ENCODE measurements at places on chromosomes 1 and 21. TPM values are rescaled to one million over a fixed set of nuclear protein-coding genes. Genes with fewer than 3 reads are reported as not detected.

Gene HNRNPCL2
- total RNA-seq: not detected

Gene SPRR1A
- not detected for total RNA-seq

Gene ERICH3
- not detected for total RNA-seq

Gene SEMA4A
- total RNA-seq: 1.1 TPM

Gene COL6A2
- 493 TPM for total RNA-seq

Gene FAM177B
- total RNA-seq: not detected

Gene PSRC1
- 16.9 TPM for total RNA-seq

Gene VHLL
- total RNA-seq: not detected

Gene ST6GALNAC3
- total RNA-seq: 0.97 TPM

GRCh38 chr1:99681583-99681982, 35.7 kb downstream of the PALMD start:
- no peak for DNase-seq

- peak; percentile 70 for DNase-seq
These were observed 85.7 kb downstream of the NENF start for GRCh38 chr1:212518188-212519054.

GRCh38 chr1:46041974-46042373, 90.5 kb downstream of the PIK3R3 start:
- no peak for DNase-seq

- DNase-seq: no peak
These were observed 120.7 kb downstream of the MAP3K21 start for GRCh38 chr1:233448109-233448689.

GRCh38 chr1:237219751-237220642, 178.0 kb downstream of the RYR2 start:
- no peak for DNase-seq

DNA sequence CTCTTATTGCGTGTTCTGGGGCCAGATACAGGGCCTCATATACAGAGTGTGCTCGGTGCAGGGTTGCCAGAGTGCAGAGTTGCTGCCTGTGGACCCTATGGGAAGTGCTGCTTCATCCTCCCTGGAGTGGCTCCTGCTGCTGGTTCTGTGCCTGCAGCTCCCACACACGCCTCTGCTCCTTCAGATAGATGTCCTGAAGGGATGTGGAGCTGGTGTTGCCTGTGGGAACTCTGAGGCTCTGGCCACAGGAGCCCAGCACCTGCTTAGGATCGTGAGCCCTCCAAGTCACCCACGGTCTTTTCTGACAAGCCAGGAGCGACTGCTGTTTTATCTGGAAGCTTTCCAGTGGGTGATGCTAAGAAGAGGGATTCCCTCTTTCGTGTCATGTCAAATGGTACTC, 120.5 kb downstream of the CAMTA1 start:
- DNase-seq: no peak

DNA sequence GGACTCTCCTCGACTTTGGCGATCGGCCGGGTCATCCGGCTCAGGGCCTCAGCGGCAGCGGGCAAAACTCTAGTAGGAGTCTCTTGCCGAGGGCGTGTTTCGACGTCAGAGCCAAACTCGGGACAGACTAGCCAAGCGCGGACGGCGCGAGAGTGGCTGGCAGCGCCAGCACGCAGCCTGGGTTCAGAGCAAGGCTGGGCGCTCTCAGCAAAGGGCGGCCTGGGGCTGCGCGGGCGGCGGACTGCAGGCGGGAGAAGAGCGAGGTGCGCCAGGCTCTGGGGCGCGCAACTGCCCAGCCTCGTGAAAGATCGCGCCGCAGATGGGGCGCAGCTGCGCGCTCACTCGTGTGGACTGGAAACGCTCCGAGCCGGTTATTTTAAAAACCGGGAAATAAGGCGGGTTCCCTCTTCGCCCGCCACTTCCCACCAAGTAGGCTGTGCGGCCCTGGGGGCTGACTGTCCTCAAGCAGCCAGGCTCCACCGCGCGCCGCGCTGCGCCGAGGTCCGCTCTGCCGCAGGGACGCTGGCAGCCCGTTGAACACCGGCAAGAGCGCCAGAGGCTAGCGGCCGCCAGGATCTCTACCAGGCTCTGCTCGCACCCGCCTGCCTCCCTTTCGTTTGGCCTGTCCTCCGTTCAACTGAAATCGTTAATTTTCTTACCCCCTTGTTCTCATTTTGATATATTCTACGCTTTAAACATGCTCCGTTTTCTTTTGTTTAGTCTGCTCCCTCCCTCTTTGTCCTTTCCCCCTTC, 2.4 kb downstream of the ALX3 start:
- no peak for DNase-seq

DNA sequence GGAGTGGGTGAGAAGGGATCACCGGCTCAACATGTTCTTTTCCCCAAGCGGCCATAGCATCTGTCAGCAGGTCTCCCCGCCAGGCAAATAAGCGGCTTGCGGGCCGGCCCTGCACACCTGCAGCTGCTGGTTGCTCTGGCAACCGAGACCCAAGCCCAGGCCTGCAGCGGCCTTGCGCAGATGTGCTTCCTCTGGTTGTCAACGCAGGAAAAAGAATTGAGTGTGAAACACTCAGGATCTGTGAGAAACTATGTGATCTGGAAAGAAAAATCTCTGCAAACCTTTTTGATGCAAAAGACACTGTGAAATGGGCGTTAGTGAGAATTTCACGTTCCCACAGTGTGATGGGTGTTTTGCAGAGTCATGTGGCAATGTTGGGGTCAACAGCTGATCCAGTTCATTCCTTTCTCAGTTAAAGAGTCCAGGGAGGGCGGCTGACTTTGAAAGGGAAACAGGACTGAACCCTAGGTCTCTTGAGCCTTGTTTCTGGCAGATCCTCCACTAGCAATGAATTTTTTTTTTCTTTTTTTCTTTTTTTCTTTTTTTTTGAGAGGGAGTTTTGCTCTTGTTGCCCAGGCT, 28.4 kb downstream of the TOMM20 start:
- DNase-seq: no peak

DNA sequence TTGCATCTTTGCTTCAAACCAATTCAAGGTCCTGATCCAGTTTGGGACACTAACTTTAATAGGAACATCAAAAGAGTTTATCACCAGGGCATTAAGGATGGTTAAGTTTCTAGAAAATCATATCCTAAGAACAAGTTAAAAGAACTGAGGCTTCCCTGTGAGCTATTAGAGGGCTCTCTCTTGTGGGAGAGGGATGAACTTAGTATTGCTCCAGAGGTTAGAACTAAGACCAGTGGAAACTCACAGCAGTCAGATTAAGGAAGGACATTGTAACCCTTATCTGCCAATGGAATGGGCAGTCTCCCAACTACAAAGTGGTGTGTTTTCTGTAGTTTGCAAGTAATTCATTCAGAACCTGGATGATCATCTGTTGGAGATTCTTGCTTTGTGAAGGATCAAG, 36.8 kb downstream of the UBE2U start:
- DNase-seq: peak; percentile 9

- no peak for DNase-seq
These were observed 49.4 kb downstream of the ERG start for GRCh38 chr21:38448671-38449385.

- no peak for DNase-seq
These were observed 7.3 kb downstream of the GJA5 start for GRCh38 chr1:147753081-147753480.

- DNase-seq: no peak
These were observed 2.2 kb downstream of the SLC19A1 start for GRCh38 chr21:45539796-45540600.

GRCh38 chr21:44653656-44654575, 543 bp downstream of the KRTAP12-4 start:
- no peak for DNase-seq

GRCh38 chr1:29760067-29760564, 523.8 kb downstream of the PTPRU start:
- no peak for DNase-seq

- DNase-seq: no peak
These were observed 56.5 kb downstream of the SYDE2 start for GRCh38 chr1:85144351-85144750.

DNA sequence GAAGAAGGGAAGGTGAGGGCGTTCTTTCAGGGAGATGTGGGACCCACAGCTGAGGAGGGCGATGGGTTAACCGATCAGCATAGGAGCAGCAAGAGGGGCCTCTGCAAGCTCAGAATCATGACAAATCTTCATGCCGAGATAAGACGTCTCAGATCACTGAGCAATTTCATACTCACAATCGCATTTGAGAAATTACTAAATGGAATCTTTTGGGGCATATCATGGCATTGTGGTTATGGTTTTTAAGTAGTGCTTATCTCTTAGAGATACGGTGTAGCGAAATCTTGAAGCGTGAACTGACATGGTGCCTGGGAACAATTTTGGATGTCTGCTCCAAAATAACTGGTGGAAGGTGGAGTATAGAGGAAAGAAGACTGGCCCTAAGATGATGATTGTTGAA, 6.2 kb downstream of the TNNT2 start:
- no peak for DNase-seq

DNA sequence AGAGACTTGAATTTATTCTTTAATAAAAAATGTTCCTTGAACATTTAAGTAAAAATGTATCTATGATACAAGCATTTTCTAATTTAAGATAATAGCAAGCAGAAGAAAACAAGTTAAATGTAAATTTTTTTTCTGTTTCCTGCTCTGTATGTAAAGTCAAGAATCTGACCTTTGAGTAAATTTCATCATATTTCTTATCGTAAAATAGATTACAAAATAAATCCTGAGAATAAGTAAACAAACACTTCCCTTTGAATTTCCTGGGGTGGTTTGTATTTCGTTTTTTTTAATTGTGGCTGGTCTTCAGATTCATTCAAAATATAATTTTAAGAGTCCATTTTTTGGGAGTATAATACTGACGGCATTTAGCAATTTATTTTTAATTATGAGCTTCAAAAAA, 77.6 kb downstream of the POU2F1 start:
- DNase-seq: no peak

- no peak for DNase-seq
These were observed 19.4 kb downstream of the PLEKHA6 start for GRCh38 chr1:204340081-204340889.

GRCh38 chr1:90370686-90371447, 346.2 kb downstream of the BARHL2 start:
- DNase-seq: no peak

DNA sequence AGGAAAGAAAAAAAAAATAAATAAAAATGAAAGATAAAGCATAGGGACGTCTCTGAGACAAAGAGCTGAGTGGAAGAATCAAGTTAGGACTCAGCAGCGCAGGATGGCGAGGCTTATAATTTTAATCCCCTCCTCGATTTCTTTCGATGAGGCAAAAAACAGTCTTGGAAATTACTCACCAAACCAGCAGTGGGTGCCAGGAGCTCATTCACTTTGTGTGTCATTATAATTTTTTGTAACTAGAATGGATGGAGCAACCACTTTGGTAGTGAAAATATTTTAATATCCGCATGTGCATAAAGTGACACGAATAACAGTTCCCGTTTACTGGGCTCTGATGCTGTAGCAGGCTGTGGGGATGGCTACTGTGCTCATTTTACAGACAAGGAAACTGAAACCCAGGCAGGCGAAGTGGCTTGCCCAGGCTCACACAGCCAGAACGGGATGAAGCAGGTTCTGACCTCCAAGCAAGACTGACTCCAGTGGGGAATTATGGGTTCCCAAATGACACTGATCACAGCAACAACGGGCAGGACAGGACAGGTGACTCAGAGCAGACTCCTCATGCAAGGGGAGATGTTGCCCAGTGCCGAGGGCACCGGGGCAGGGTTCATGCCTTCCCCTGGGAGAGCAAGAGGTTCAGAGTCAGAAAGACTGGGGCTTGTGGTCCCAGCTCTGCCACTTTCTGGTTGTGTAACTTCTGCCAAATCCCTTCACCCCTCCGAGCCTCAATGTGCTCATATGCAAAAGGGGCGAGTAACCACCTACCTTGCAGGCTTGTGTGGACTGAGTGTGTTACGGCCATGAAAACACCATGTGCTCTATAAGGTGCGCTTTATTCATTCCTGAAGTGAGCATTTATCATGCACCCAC, 63.6 kb downstream of the RUNX3 start:
- DNase-seq: no peak

GRCh38 chr1:227900571-227901051, 47.1 kb downstream of the WNT9A start:
- no peak for DNase-seq

- DNase-seq: no peak
These were observed 1.5 kb upstream of the HES2 start for GRCh38 chr1:6421266-6421665.

DNA sequence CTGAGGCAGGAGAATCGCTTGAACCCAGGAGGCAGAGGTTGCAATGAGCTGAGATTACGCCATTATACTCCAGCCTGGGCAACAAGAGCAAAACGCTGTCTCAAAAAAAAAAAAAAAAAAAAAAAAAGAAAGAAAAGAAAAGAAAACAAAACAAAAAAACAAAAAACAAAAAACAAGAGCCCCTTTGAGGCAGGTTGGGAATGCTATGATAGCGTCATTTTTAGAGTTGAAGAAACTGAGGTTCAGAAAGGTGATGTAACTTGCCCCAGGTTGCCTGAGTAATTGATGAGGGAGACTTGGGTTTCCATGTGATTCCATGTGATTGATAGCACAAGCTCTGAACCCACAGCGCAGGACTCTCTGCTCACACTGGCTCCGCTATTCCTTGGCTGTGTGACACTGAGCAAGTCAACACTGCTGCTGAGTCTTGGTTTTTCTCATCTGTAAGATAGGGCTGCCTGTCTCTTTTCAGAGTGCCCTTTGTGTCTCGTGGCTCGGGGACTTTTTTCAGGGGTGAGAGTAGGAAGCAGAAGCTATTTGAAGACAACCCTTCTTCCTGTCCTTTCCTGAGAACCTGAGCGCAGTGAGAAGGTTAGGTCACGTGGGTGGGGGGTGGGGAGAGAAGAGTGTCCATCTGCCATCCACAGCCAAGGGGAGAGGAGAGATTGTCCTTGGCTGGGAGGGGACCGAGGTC, 2.5 kb downstream of the CNR2 start:
- DNase-seq: no peak

- DNase-seq: no peak
These were observed 22.3 kb upstream of the LRP8 start for GRCh38 chr1:53349968-53350852.

DNA sequence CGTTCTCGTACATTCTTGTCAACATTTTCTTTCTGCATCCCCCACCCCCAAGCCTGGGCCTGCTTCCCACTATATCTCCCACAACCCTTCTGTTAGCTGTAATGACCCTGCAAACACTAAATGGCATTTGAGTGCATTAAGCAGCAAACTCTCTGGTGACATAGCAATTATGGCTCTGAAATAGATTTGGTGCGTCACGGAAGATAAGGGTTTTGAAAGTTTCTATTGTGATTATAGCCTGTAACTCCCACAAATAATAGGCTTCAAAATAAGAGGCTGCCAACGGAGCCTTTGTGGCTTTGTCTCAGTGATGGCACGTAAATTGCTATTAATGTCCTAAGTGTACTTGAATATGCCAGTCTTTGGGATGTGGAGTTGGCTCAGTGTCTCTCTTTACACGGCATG, 277.6 kb downstream of the PBX1 start:
- DNase-seq: no peak

GRCh38 chr1:226003502-226004170, 4.5 kb upstream of the SDE2 start:
- DNase-seq: no peak

- no peak for DNase-seq
These were observed 518.5 kb downstream of the SMYD3 start for GRCh38 chr1:245988393-245989078.

DNA sequence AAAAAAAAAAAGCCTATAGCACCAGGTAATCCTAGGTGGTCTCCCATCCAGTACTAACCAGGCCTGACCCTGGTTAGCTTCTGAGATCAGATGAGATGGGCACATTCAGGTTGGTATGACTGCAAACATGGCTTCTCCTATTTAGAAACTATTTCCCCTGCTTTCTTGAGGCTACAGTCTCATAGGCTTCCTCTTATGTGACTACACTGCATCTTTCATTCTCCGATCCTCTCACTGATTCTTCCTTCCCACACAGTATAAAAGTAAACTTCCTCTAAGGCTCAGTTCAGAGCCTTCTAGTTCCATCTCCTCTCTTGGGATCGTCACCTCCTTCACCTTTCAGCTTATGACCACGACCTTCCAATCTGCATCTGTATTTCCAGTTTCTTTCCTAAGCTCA, 30.4 kb upstream of the RNF2 start:
- DNase-seq: no peak
